Activated CD4-positive, alpha-beta T cell treated with anti-CD3 and anti-CD28 coated beads for 24 hours (primary cell): ENCODE measurements at places on chromosomes 5 and 9.
A peak's percentile ranks its signal among the peaks of the same experiment; 100 is the strongest.

GRCh38 chr9:469672-470551, 255.2 kb downstream of the DOCK8 start:
- peak; percentile 90 for DNase-seq

DNA sequence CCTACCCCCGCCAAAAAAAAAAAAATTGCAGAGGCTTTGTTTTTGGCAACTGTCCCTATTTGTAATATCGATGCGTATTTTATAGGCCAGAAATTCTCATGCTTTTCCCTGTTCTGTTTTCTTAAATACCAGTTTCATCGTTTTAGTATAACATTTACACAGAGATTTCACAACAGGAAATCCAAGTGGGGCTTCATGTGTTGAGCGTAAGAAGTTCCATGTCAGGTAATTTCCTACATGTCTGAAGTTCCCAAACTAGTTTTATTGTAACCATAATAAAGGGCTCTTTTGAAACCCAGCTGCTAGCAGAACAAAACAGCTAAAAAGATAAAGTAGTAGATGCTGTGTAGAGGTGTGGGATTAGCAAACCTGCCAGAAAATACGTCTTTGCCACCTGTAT, 4.2 kb downstream of the SMC5 start:
- DNase-seq = no peak

DNA sequence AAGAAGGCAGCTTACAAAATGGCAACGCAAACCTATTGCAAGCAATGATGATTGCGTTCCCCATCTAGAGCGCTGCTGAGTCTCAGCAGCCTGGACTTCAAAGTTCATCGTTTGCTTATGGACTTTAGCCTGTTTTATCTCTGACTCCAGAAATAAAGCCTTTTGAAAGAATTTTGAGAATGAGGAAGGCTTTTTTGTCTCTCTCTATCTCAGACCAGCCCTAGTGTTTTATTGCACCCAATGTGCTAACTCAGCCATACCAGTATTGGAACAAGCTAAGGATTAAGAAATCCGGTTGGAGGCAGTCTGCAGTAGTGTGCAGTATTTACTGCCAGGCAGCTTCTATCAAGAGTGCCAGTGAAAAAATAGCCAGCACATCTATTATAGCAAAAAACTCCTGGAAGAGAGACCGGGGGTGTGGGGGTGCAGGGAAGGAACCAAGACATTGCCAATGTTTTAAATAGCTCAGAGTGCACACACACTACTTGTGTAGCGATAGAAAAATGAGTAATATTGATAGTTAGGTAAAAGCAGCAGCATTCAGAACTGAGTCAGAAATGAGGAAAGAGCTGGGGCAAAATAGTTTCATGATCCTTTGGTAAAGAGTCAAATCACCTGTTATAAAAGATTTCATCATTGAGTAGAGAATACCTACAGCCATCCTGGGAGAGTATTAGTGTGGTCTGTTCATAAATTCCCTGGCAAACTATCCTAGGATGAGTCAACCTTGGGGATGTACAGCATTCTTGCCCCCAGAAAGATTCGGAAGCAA, 219.0 kb downstream of the ZNF608 start:
- DNase-seq = no peak

DNA sequence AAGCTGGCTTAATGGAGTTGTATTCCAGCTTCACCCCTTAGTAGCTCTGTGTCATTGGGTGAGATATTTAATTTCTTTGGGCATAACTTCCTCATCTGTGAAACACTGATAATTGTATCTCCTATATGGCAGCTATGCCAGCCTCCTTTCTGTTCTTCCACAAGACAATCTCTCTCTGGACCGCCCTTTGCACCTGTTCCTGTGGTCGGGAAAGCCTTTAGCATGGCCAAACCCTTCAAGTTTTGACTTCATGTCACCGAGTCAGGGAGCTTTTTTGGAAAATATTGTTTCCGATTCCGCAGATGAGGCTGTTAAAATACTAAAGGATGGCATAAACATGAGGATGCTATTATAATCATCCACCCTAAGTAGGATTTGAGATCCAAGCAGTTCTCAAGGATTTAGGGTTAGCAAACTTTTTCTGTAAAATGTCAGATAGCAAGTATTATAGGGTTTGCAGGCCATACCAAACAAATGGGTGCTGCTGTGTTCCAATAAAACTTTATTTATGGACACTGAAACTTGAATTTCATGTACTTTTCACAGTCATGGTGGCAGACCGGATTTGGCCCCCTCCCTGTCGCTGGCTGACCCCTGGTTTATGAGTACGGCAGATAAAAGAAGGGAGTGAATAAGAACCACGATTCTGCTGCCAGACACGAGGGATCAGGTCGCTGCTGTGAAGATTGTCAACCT, 695 bp upstream of the NDFIP1 start:
- no peak for DNase-seq

- no peak for DNase-seq
Observed at GRCh38 chr5:535846-536698, 11.8 kb upstream of the SLC9A3 start.

DNA sequence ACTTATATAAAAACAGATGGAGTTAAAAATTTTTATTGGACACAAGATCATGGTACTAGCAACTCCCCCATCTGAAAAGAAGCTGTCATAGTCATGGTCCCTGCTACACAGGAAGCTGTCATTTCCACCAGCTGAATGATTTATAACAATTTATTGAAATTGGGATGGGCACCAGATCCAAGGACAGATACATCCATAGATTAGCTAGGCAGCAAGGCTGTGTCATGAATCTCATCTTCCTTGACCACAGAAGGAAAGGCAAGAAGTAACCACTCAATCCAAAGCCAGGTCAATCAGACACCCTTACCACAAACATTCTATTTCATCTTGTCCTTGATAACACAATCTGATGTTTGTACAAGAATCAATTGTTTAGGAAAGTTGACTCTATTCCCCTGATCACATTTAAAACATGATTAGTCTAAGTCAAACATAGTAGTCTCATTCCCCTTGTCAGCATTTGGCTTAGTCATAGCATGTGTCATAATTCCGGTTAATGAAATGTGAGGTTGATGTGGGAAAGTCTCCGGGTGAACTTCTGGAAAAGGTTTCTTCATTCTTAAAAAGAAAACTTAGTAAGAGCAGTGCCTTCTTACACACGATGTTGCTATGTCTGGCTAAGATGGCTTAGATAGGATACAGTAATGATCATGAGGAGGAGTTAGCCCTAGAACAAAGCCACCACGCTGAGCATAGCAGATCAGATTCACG, 462.6 kb upstream of the PAPPA start:
- DNase-seq = no peak

- DNase-seq = no peak
Observed at GRCh38 chr5:13987843-13988464, 43.5 kb upstream of the DNAH5 start.

GRCh38 chr5:1720396-1721110, 79.1 kb downstream of the MRPL36 start:
- DNase-seq = no peak

- DNase-seq = no peak
Observed at GRCh38 chr9:106829666-106830408, 33.1 kb upstream of the ZNF462 start.

DNA sequence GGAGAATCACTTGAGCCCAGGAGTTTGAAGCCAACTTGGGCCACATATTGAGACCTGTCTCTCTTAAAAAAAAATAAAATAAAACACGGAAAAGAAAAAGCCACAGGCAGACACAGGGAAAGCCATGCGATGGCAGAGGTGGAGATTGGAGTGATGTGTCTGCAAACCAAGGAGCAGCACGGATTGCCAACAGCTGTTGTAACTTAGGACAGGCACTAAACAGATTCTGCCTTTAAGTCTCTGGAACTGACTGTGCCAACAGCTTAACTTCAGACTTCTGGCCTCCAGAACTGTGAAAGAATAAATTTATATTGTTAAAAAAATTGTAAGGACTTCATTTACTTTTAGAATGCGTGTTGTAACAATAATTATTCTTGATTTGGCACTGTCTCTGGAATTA, 318.5 kb upstream of the CHD1 start:
- DNase-seq = no peak

DNA sequence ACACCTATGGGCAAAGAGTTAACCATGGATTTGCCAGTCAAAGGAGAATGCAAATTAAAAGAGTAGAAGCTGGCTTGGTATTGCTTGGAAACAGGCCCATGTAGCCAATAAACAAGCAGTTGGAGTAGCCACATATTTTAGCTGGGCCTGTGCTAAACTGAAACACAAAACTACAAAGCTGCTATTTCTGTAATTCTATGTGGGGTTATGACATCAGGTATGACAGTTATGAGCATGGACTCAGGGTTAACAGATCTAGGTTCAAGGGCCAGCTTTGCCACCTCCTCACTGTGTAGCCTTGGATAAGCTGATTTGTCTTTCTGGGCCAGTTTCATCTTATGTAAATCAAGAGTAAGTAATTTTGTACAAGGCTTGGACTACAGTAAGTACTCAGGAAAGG, 142.7 kb downstream of the PIP5K1B start:
- no peak for DNase-seq

DNA sequence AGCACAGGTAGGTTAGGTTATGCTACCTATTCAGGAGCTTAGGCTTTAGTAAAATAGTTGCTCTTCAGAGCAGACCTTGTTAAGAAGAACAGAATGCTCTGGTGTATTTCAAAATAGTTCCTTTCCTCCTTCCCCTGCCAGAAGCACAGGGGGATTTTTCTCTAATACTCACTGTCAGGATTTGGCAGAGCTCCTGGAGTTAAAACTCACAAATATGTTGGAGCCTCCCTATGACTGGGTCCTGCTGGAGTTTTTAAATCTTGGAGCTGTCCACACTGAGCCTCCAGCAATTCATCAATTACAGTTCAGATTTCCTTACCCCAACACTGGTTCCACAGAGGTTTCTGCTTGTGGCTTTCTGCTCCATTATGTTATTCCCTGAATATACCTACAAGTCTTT, 1233.8 kb upstream of the WWC1 start:
- no peak for DNase-seq

GRCh38 chr9:137606734-137607138, 1.2 kb downstream of the ARRDC1 start:
- no peak for DNase-seq
